NAMALWA (cell line): ENCODE measurements at places on chromosomes 16 and 17.

DNA sequence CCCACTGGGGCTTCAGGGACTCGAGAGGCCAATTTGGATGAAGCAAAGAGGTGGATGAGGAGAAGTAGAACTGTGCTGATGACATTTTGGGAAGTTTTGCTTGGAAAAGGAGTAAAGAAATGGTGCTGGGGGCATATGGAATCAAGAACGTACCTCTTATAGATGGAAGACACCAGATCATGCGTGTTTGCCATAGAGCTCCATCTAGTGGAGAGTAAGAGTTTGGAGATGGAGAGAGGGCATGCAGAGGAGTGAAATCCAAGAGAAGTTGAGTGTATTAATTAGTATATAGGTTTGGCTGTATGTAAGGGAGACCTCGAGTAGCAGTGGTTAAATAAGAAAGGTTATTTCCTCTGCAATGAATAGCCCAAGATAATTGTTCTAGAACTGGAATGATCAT, 56.0 kb downstream of the SHISA6 start:
- DNase-seq, result peak; percentile 26

DNA sequence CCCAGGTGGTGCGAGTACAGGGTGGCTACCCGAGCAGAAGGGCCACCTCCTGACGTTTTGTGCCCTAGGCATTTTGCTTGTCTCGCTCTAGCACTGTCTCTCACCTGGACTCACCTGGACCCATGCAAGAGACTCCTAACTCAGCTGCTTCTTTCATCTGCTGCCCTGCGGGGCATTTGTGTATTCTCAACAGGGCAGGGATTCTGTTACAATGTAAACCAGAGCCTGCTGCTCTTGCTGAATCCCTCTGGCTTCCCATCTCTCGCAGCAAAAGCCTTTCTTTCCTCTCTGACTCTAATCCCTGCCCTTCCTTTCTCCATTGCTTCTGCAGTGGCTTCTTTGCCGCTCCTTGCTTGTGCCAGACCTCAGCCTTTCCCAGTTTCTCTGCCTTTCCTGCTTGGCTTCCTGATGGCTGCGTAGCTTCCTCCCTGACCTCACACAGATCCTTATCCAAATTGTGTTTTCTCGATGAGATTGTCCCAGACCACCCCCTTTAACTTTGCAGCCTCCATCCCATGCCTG, 10.2 kb downstream of the ARSG start:
- DNase-seq, result no peak

DNA sequence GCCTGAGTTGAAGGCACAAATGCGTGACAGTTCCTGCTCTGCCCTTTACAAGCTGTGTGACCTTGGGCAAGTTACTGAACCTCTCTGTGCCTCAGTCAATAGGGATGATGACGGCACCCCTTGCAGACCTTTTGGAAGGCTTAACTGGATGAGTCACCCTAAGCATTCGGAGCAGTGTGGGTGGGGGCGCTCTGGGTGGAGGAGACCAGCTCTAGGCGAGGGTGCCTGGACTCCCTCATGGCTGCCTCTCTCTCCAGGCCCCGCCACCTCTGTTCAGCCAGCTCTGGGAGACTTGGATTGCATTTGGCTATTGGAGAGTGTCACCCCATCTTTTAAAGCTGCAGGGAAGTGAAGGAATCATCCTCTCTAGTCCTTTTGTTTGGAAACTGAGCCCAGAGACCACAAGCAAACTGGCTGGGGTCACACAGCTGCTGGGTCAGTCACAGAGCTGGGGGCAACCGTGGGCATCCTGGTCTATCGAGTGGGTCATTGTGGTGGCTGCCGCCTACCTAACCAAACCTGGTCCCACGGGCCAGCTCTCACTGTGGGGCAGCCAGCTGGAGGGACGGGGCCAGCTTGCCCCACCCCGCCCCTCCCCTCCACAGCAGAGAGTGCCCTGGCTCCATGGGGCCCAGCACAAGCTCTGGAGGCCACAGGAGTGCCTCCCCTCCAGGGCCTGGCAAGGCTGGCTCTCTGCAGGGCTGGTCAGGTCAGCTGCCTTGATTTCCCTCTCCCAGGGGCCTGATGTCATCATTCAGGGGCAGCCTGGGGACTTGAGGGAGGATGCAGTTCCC, 20.2 kb upstream of the GSE1 start:
- no peak for DNase-seq

DNA sequence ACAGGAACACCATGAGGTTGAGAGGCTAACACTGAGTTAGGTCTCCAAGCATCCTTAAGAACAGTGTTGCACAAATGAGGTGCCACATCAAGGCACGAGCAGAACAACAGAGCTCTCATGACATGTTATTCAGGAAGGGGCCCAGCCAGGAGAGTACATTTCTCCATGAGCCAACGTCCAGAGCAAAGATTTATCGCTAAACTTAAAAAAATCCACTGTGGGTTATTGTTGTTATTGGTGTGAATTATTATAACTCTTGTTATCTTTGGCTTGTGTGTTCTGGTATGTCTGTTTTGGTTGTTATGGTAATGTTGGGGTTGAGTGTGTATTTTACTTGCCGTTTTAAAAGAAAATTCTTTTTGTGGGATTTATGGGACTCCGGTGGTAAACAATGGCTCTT, 68.9 kb upstream of the MSI2 start:
- DNase-seq, result no peak

DNA sequence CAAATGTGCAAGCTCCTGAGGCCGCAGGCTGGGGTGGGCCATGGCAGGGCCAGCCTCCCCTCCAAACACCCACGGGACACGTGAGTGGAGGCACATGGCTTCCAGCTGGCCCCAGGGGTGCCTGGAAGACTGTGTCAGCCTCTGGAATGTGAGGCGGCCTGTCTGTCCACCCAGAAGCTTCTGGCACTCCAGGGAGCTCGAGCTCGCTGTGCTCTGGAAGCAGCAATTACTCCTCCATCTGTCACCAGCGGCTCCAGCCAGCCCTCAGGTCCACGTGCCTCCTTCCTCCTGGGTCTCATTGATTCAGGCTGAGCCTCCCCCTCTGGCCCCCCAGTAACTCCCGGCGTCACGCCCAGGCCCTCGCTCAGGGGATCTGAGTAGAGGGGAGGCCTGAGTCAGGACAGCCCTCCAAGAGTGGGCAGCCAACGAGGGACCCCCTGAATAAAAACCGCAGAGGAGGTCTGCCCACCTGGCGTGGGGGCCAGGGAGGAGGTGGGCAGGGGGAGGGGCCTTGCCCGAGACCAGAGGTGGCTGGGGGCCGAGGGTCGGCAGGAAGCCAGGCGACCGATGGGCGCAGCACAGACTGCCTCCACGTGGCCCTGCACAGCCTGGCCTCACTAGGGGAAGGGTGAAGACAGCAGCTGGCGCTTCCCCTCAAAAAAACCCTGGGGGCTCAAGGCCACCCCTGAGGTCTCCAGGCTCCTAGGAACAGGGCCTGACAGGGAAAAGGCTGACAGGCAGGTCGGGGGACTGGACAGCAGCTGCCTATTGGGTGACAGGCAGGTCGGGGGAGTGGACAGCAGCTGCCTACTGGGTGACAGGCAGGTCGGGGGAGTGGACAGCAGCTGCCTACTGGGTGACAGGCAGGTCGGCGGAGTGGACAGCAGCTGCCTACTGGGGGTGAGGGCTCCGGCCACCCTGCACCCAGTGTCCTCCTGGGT, 11.9 kb downstream of the PIEZO1 start:
- DNase-seq, result no peak

DNA sequence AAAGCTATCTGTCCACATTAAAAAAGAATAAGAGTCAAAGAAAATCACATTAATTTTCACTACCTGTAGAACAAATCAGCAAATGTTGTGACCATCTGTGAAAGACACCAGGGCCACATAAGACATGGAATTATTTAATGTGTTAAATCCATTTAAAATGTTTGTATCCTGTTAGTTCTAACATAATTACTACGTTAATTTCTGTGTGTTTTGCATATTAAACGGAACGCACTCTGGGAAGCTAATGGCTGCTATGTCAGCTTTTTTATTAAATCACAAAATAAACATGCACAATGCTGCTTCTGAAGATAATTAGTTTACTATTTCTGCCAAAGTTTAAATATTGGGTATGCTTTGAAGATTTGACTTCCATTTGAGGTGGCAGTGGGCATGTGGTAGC, 1061.2 kb downstream of the CDH11 start:
- DNase-seq, result no peak

GRCh38 chr17:80494547-80494946, 18.1 kb upstream of the NPTX1 start:
- DNase-seq, result no peak

DNA sequence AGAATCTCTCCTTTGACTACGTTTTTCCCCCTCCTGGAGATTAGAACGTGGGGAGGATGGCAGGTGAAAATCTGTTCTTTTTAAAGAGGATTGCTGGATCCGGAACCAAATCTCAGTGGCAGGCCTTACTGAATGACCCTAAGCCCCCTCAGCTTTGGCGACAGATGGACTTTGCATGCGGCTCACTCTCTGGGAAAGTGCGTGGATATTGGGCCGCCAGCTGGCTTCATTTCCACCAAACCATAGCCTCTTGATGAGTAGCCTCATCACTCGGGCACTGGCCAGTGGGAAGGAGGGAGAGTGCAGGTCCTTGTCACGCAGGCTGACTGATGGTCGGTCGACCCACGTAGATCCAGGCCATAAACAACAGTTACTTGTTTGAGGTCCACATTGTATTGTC, 31.3 kb upstream of the CCDC182 start:
- no peak for DNase-seq

DNA sequence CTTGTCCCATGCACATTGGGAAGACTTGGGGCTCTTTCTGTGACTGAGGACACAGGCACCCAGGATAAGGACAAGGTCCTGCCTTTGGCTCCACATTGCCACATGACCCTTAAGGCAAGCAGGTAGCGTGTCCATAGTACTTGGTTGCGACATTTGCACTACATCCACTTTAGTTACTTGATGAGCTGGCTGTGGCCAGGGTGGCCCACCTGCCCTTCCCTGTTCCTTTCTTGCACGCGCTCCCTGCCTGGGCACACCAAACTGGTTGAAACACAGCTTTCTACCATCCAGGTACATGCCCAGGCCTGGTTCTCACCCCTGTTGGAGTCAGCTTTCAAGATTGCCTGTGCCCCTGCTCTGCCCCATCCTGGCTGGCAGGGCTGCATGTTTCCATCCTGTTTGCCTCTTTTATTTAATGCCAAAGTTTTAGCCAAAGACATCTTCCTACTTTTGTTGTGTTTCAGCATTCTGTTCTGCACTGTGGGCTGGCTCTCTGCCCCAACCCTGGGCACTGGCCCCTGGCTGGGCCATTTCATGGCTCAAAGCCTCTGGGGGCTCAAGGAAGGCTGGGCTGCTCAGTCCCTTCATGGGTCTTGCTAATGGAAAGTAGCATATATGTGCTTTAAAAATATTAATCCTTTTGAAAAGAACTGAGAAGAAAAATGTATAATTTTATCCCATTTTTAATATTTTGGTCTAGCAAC, 3.2 kb downstream of the B3GNT9 start:
- DNase-seq, result no peak

- DNase-seq, result no peak
These were observed 2.0 kb downstream of the WFIKKN2 start for GRCh38 chr17:50837286-50837979.

DNA sequence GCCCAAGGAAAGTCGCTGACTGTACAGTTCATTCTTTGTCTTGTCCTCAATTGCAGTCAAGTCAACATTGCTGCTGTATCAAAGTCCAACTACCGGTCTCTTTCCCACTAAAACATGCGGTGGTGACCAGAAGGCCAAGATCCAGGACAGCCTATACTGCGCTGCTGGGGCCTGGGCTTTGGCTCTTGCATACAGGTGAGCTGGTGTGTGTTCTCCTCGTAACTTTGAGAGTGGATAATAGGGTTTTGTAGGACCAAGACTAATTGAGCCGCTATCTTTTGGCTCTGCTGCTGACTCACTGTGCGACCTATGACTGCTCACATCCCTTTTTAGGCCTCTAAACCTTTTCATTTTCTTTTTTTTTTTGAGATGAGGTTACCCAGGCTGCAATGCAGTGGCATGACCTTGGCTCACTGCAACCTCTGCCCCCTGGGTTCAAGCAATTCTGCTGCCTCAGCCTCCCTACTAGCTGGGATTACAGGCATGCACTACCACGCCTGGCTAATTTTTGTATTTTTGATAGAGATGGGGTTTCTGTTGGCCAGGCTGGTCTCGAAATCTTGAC, 38.7 kb downstream of the PHKB start:
- DNase-seq, result no peak

- peak; percentile 13 for DNase-seq
These were observed 23.5 kb downstream of the GTF3C1 start for GRCh38 chr16:27526180-27526579.

- DNase-seq, result no peak
These were observed 2.9 kb upstream of the ITGA3 start for GRCh38 chr17:50052822-50053653.

DNA sequence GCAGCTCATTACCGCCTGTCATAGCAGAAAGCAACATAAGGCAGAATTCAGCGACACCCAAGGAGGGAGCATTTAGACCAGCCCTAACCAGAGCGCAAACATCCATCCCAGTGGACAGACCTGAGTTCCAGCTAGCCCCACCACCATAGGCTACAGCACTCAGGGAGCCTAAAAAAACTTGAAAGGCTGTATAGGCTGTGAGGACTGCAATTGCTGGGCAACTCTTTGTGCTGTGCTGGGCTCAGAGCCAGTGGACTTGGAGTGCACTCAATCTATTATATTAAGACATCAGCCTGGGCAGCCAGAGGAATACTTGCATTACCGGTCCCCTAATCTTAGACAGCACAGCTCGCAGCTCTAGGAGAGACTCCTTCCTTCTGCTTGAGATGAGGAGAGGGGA, 207.3 kb downstream of the KIF2B start:
- DNase-seq, result no peak

- DNase-seq, result no peak
These were observed 49.4 kb downstream of the MEAK7 start for GRCh38 chr16:84455031-84455430.

- DNase-seq, result peak; percentile 43
These were observed 11.7 kb downstream of the ABCC1 start for GRCh38 chr16:15961060-15961511.

DNA sequence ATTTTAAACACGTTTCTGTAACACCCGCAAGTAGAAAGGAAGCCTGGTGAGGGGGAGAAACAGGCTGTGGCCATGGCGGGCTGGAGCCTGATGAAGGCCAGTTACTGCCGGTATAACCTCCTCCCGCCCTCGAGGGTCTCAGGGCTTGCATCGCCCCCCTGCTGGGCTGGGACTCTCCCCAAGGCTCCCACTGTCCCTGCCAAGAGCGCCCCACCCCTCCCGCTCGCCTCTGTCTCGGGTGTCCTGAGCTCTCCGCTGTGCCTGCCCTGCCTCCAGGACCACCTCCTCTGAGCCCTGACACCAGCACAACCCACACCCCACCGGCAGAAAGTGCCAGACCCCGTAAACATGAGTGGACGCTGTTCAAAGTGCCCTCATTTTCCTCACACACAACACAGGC, 18.7 kb downstream of the TMEM204 start:
- DNase-seq, result no peak

- DNase-seq, result no peak
These were observed 9.4 kb downstream of the SGCA start for GRCh38 chr17:50175035-50175807.

GRCh38 chr17:65811043-65811442, 249.6 kb upstream of the AXIN2 start:
- no peak for DNase-seq

GRCh38 chr17:66667090-66667489, 167.8 kb upstream of the CACNG5 start:
- DNase-seq, result no peak

GRCh38 chr16:62068747-62069146, 32.5 kb upstream of the CDH8 start:
- peak; percentile 53 for DNase-seq
